ENCODE measurements at places on chromosomes 1 and 21.

GRCh38 chr1:78622548-78622947, 2.3 kb downstream of the IFI44L start:
- DNase-seq: no peak

DNA sequence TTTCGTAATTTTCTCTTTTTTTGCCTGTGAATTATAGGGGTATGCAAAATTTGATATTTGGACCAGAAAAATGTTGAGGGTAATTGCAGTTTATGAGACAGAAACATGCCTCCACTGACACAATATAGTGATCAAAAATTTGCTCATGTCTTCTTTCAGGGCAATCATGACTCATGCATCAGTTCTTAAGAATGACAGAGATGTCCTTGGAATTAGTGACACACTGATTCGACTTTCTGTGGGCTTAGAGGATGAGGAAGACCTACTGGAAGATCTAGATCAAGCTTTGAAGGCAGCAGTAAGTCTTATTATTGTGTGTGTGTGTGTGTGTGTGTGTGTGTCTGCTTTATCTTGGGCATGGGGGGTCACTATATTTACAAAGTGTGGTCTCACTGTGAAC, 27.5 kb downstream of the CTH start:
- DNase-seq: no peak

GRCh38 chr1:19754482-19754881, 45.2 kb downstream of the TMCO4 start:
- DNase-seq: no peak

DNA sequence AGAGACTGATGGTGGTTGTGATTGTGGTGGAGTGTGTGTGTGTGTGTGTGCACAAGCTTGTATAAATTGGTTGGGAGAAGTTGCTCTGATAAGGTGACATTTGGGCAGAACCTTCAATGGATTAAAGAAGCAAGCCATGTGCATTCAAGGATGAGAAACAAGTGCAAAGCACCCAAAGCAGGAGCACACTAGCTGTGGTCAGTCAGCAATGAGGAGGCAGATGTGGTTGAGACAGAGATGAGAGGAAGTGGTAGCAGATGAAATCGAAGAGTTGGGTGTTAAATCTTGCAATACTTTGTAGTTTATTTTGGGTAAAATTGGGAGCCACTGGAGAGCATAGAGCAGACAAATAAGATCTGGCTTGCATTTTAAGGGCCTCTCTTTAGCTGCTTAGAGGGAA, 4.4 kb upstream of the PGBD5 start:
- no peak for DNase-seq

GRCh38 chr1:66446261-66447001, 87.5 kb upstream of the SGIP1 start:
- DNase-seq: no peak

DNA sequence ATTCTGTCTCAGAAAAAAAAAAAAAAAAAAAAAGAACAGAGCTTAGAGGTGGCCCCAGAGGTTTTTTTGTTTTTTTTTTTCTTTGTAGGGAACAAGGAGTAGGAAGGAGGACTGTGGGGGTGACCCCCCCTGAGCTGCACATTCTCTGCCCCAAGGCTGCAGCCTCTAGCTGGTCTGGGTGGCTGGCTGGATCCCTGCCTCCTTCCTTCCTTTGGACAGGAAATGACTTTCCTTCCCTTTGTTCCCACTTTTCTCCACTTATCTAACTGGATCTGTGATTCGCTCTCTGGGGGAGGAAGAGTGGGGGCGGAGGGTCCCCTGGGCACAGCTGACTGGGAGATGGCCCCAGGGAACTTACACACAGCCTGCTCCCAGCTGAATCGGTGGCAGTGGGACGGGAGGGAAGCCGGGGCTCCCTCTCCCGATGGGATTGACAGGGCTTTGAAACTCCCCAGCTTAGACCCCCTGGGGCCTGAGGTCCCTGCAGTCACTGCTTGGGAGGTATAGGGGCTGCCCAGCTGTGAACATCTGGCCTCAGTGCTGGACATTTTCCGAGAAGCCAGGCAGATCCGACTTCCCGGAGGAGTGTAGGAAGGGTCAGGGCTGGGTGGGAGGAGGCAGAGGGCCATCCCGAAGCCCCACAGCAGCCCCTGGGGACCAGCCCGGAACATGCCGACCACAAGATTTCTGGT, 2.1 kb downstream of the FBLIM1 start:
- no peak for DNase-seq

- DNase-seq: no peak
Observed at GRCh38 chr1:89405275-89405929, 41.5 kb downstream of the GBP6 start.

DNA sequence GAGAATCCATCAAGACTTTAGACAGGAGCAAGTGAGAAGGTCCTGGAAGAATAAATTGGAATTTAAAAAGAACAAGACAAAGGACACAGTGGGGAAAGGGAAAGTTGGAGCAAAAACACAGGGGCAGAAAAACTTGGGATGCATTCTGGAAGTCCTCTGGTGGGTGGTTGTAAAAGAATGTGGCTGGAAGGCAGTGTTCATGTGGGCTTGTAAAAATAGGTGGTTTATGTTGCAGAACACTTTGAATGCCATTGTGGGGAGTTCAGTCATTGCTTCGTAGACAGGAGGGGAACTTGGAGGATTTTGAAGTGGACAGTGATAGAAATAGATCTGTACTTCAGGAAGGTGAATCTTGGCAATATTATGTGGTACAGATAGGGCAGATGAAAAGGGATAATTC, 15.2 kb downstream of the KIF1B start:
- DNase-seq: no peak

- no peak for DNase-seq
Observed at GRCh38 chr1:229000187-229000586, 264.9 kb downstream of the RHOU start.

DNA sequence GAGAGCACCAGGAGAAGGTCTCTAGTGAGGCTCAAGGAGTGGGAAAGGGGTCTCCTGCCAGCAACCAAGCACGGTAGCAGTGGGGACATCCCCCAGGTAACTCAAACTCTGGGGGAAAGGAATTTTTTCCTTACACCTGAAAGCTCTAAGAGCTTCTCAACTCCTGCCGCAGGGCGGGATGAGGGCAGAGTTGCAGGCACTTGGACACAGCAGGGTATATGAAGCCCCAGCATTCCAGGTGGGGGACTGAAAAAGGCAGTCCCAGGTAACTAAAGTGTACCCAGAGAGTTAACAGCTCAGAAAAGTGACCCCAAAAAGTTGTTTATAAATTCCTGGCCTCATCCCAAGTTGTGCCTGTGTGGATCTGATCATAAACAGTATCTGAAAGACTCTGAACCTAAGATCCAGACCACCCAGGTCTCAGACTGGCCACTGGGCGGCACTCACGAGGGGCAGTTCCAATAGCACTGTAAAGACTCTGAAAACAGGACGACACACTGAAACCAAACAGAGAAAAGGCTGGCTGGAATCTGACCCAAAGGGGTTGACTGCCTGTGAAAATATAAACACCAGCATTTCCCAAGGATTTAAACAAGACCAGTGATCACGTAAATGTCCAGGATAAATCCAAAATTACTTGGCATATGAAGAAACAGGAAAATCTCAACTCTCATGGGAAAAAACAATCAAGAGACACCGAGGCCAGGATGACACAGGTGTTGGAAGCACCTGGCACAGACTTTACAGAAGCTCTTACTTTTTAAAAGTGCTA, 47.5 kb downstream of the HSF2BP start:
- DNase-seq: no peak
